ENCODE measurements at places on chromosomes 4 and X.

DNA sequence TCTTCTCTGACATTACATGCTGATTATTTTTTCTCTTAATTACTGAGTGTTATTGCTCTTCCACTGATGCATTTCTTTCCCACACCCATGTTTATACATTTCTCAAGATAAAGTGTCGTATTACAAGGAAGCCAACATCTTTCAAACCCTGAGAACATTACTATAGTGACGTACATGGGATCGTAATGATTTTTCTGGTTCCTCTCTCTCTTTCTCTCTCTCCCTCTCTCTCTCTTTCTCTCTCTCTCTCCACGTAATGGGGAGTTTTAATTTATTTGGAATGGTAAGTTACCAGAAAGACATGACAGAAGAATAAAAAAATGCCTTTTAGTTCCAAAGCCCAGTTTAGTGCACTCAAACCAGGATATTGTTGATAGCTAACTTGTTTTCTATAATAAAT, 40.4 kb upstream of the MAPK10 start:
- H3K4me3 ChIP-seq: no peak overlapping the region
- no peaks in the 10 kb centered on the region for H3K27me3 ChIP-seq

GRCh38 chr4:4724321-4724720, 135.1 kb upstream of the MSX1 start:
- H3K27ac ChIP-seq: no peak overlapping the region
- no peak overlapping the region for H3K4me3 ChIP-seq
- DNase-seq: no peak
- peaks cover 2% of the 10 kb centered on the region for H3K36me3 ChIP-seq

GRCh38 chr4:150475763-150476162, 106.2 kb upstream of the MAB21L2 start:
- H3K36me3 ChIP-seq: peaks cover 17% of the 10 kb centered on the region
- no peaks in the 10 kb centered on the region for H3K27me3 ChIP-seq
- H3K4me1 ChIP-seq: no peaks in the 10 kb centered on the region
- DNase-seq: no peak
- no peak overlapping the region for H3K27ac ChIP-seq

DNA sequence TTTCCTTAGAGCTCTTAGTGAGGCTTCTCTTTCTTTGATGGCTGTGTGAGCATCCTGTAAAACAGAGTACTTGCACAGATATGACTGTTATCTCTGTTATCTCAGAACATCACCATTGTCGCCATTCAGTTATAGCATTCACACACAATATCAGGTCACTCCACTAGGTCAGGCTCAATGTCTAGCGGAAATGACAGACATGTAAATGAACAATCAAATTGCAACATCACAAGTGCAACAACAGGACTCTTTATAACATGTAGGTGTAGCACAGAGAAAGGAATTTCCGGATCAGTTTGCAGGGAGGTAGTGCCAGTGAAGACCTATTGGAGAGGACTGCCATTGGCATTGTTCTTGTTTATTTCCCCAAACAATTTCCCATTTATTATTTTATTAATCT, 43.2 kb upstream of the IGSF1 start:
- DNase-seq: no peak
- no peak overlapping the region for H3K27ac ChIP-seq
- no peaks in the 10 kb centered on the region for H3K4me1 ChIP-seq
- no peak overlapping the region for H3K4me3 ChIP-seq
- no peaks in the 10 kb centered on the region for H3K27me3 ChIP-seq

- no peak for DNase-seq
- no peaks in the 10 kb centered on the region for H3K27me3 ChIP-seq
- H3K27ac ChIP-seq: no peak overlapping the region
- no peak overlapping the region for H3K4me3 ChIP-seq
- H3K4me1 ChIP-seq: no peaks in the 10 kb centered on the region
These were observed 1142.5 kb upstream of the IGFBP7 start for GRCh38 chr4:58252656-58253055.

DNA sequence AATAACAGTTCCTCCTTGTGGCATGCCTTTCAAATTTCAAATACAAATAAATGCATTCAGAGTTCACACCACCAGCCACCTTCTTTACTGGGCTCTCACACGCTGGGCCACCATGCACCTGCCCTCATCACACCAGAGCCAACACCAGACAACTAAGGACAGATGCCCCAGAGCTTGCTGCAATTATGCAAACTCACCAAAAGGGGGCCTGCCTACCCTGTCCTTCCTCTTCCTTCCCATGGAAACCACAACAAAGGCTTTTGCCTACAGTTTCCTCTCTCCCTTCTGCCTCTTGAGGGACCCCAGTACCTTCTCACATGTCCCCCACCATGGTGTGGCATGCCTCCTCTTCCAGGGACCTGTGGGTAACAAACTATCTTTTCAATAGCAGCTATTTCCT, 1333.9 kb upstream of the TENM3 start:
- no peaks in the 10 kb centered on the region for H3K27me3 ChIP-seq
- H3K36me3 ChIP-seq: no peaks in the 10 kb centered on the region
- H3K27ac ChIP-seq: no peak overlapping the region
- H3K4me1 ChIP-seq: no peaks in the 10 kb centered on the region

DNA sequence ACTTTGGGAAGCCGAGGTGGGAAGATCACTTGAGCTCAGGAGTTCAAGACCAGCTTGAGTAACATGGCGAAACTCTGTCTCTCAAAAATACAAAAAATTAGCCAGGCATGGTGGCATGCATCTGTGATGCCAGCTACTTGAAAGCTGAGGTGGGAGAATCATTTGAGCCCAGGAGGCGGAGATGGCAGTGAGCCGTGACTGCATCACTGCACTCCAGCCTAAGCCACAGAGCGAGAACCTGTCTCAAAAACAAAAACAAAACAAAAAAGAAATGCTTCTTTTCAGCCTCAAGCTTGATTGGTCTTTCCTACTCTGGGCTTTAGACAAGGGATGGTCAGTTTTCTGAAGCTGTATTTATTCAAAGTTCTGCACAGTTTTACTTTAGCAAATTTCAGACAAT, 15.8 kb upstream of the DHRSX start:
- H3K4me1 ChIP-seq: peaks cover 4% of the 10 kb centered on the region
- H3K27ac ChIP-seq: no peak overlapping the region
- H3K4me3 ChIP-seq: no peak overlapping the region
- H3K36me3 ChIP-seq: no peaks in the 10 kb centered on the region
- no peak for DNase-seq

DNA sequence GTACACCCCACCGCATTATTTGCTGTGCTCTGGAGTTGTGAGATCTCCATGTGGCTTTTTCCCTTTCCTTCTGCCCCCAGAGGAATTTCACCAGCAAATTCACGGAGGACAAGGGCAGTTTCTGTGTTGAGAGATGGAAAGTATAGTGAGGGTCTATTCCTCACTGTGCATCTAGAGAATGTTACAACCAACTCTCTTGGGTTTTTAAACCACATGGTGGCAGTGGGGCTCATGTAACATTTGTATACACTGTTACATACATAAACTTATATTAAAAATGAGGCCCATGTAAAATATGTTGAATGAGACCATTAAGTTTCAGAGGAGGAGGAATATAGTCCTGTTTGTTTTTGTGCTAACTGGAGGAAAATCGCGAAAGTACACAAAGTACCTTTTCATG, 909 bp upstream of the PRKG2 start:
- DNase-seq: no peak
- H3K4me3 ChIP-seq: no peak overlapping the region
- no peak overlapping the region for H3K27ac ChIP-seq
- H3K27me3 ChIP-seq: peaks cover 26% of the 10 kb centered on the region
- H3K4me1 ChIP-seq: no peaks in the 10 kb centered on the region

GRCh38 chrX:123085311-123085940, 98.7 kb upstream of the GRIA3 start:
- H3K27ac ChIP-seq: no peak overlapping the region
- H3K36me3 ChIP-seq: no peaks in the 10 kb centered on the region
- H3K4me3 ChIP-seq: no peak overlapping the region
- DNase-seq: no peak
- no peaks in the 10 kb centered on the region for H3K27me3 ChIP-seq

DNA sequence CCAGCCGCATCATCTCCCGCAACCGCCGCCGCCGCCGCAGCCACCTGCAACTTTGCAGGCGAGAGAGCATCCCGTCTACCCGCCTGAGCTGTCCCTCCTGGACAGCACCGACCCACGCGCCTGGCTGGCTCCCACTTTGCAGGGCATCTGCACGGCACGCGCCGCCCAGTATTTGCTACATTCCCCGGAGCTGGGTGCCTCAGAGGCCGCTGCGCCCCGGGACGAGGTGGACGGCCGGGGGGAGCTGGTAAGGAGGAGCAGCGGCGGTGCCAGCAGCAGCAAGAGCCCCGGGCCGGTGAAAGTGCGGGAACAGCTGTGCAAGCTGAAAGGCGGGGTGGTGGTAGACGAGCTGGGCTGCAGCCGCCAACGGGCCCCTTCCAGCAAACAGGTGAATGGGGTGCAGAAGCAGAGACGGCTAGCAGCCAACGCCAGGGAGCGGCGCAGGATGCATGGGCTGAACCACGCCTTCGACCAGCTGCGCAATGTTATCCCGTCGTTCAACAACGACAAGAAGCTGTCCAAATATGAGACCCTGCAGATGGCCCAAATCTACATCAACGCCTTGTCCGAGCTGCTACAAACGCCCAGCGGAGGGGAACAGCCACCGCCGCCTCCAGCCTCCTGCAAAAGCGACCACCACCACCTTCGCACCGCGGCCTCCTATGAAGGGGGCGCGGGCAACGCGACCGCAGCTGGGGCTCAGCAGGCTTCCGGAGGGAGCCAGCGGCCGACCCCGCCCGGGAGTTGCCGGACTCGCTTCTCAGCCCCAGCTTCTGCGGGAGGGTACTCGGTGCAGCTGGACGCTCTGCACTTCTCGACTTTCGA, 654 bp downstream of the ATOH1 start:
- peaks cover 9% of the 10 kb centered on the region for H3K4me1 ChIP-seq
- peak overlapping the region; percentile 34 for H3K27ac ChIP-seq
- no peaks in the 10 kb centered on the region for H3K36me3 ChIP-seq
- H3K27me3 ChIP-seq: peaks cover 79% of the 10 kb centered on the region
- H3K4me3 ChIP-seq: no peak overlapping the region

- peak overlapping the region; percentile 66 for H3K4me3 ChIP-seq
- H3K36me3 ChIP-seq: peaks cover 21% of the 10 kb centered on the region
- H3K27ac ChIP-seq: peak overlapping the region; percentile 91
- H3K4me1 ChIP-seq: peaks cover 22% of the 10 kb centered on the region
- DNase-seq: peak; percentile 62
- H3K27me3 ChIP-seq: no peaks in the 10 kb centered on the region
These were observed 41.6 kb upstream of the NKRF start for GRCh38 chrX:119647552-119648420.

GRCh38 chrX:112889400-112889799, 48.8 kb upstream of the AMOT start:
- H3K4me3 ChIP-seq: no peak overlapping the region
- H3K4me1 ChIP-seq: no peaks in the 10 kb centered on the region
- no peaks in the 10 kb centered on the region for H3K36me3 ChIP-seq
- no peak overlapping the region for H3K27ac ChIP-seq
- H3K27me3 ChIP-seq: peaks cover 1% of the 10 kb centered on the region

DNA sequence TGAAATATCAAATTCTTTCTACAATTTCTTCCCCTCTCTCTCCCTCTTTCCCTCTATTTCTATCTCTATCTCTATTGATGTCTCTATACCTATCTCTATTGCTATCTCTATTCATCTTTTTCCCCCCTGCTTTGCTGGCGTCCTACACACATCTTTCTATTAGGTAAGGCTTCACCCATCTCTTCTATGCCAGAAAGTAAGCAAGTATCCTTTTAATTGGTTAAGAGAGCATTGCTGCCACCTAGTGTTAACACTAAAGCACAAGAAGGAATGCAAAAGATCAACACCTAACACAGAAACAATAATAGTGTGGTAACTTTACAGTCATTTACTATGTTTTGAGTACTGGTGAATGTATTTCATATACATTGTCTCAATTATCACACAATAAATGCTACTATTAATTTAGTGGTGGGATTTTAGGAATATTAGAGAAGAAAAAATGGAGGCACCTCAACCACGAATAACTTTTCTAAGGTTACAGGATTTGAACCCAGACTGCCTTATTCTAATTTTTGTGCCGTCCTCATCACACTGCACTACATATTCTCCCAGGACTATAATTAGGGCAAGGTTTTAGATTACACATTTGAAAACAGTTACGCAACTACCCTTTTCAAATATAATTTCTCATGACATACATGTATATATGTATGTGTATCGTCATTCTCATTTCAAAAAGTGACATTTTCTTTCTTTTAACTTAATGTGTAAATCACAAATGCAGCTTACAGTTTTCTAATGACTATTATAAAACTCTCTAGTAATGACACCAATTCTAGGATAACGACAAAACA, 3.7 kb upstream of the C4orf36 start:
- H3K4me3 ChIP-seq: no peak overlapping the region
- DNase-seq: peak; percentile 4
- H3K4me1 ChIP-seq: no peaks in the 10 kb centered on the region
- peaks cover 26% of the 10 kb centered on the region for H3K27me3 ChIP-seq
- no peak overlapping the region for H3K27ac ChIP-seq

Measured in activated T-helper 1 cell treated with anti-CD3 and anti-CD28 coated beads, Interleukin-12 subunit alpha, Interleukin-12 subunit beta, Interleukin-2, Interleukin-4 antibody, amounts not matched to agents 30 ng/mL and 10 ng/mL and 1 ng/mL, durations not matched to agents 14 hours and 24 hours and 36 hours (primary cell).